Glutamatergic neuron (in vitro differentiated cells): ENCODE measurements at places on chromosomes 2 and 18.

- no peak for DNase-seq
Measured at GRCh38 chr2:60485550-60485949, 67.9 kb downstream of the BCL11A start.

- peak; percentile 46 for DNase-seq
Measured at GRCh38 chr2:289362-290089, 1.6 kb upstream of the ALKAL2 start.

DNA sequence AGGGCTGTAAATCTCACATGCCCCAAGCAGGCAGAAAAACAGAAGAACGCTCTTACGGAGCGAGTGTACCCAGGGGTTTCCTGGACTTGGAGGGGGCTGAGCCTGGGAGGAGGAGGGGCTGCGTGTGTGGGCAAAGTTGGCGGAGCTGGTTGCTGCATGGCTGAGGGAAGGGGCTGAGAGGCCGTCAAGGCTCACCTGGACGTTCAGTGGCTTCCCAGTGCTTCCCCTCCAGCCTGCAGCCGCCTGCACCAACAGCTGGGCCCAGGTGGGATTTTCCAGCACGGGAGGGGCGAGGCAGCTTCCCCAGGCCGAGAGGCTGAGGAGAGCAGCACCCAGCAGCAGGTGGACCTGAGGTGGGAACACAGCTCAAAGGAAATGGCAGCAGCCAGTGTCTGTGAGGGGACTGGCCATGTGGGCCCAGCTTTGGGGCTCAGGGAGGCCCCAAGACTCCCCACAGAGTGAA, 70.6 kb upstream of the CTDP1 start:
- DNase-seq: peak; percentile 11

DNA sequence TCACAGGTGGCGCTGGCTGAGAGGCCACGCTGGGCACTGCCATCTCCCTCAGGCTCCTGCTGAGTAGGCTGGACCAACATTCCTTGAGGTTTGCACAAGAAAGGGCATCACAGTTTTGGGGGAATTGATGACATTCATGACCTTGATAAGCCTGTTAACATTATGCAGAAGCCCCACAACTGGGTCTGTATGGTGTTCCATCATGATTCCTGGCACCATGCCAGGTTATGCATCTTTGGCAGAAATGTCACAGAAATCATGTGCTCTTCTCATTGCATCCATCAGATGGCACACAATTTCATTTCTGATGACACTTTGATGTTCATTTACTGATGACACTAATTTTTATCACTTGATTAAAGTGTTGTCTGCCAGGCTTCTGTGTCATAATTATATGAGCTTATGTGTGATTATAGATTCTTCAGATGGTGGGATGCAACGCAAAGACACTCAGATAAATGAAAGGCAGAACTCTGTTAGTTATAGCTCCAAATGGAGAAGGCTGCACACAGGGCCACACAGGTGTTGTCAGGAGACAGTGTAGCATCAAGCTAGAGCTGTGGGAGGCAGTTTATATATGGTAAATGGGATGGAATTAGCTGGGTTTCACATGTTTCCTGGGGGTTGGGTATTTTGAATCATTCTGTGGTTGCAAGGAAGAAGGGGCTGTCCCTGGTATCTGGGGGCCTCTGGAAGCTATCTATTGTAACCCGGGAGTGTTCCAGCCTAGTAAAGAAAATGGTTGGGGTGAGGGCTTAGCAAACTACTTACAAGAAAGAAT, 191.3 kb downstream of the SLC39A10 start:
- DNase-seq: no peak

- DNase-seq: no peak
Measured at GRCh38 chr18:34932792-34933466, 108.3 kb upstream of the MAPRE2 start.

DNA sequence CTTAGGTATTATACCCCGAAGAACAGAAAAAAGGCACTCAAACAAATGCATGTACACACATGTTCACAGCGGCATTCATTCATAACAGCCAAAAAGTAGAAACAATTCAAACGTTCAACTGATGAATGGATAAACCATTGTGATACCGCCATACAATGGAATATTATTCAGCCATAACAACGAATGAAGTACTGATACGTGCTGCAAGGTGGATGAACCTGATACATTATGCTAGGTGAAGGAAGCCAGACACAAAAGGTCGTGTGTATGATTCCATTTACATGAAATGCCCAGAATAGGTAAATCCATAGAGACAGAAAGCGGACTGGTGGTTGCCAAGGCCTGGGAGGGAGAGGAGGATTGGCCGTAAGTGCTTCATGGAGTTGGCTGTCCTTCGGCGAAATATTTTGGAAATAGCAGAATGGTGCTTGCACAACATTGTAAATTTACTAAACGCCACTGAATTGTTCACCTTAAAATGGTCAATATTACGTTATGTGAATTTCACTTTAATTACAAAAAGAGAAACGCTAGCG, 750 bp upstream of the RMP24 start:
- DNase-seq: no peak

- DNase-seq: no peak
Measured at GRCh38 chr2:30113617-30114293, 33.1 kb upstream of the YPEL5 start.

DNA sequence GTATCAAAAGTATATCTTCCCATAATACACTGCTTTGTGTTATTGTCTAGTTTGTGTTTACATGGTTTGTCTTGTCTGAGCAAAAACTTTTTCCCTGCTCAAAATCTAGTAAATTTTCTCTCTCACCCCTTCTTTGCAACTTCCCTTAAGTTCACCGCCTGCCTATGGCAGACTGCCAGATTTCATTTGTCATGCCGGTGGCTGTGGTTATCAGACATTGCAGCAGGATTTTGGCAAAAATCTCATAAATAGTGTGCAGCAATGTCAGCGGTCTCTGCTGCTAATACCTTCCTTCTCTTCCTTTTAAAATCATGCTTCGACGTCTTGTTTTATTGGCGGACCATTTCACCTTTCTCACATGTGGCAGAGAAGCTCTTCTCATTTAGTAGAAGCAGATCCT, 45.6 kb upstream of the TMEM178A start:
- DNase-seq: no peak

DNA sequence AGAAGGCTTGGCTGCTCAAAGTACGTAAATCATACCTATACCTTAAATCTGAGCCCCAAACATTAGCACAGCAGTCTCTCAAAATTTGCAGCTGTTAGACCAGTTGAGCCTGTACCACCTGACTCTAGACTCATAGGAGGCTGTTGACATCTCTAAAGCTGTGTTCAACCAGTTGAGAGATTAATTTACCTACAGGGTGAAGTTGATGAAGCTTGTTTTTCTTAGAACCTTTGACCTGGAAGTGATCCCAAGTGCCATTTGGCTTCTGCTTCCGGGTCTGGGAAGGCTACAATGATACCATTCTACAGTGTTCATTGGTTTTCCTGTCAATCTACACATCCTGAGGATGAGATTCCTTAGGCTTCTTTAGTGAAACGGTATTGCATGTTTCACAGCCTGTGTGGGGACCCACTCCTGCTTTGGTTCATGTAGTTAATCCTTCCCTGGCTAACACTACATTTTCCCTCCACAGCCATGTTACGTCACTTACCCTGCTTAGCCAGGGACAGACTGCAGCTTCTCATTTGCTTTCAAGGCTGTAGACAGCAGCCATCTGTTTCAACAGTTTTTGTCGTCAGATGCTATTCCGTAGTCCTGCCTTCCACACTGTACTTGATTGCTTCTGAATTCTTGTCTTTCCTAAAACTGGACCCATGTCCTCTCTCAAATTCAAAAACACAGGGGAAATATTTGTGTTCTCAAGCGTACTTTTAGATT, 4.7 kb upstream of the IL1RL2 start:
- DNase-seq: no peak

- DNase-seq: no peak
Measured at GRCh38 chr18:79384151-79384807, 11.5 kb upstream of the NFATC1 start.

DNA sequence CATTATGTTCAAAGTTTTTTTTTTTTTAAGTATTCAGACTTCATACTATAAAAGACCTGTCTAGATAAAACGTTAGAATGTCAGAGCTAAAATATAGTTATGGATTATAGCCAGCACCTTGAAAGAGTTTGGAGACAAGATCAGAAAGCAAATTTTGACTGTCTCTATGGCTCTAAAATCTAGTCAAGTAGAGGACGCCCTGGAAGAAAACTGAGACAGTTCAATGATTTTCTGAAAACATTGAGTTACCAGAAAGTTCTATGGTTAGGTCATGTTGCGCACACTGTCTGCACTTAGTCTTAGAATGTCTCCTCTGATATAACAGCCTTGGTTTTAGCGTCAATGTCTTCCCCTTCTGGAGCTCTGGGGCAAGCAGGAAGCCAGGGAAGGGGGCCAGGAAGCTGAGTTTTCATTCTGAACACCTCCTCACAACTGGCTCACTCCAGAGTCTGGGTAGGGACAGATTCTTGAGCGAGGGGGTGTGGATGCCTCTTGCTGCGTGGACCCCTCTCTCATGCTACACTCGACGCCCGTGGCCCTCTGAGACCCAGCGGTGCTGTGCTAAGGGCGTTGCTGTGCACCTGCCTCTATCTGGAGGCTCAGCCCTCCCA, 99.5 kb downstream of the RNF144A start:
- no peak for DNase-seq

DNA sequence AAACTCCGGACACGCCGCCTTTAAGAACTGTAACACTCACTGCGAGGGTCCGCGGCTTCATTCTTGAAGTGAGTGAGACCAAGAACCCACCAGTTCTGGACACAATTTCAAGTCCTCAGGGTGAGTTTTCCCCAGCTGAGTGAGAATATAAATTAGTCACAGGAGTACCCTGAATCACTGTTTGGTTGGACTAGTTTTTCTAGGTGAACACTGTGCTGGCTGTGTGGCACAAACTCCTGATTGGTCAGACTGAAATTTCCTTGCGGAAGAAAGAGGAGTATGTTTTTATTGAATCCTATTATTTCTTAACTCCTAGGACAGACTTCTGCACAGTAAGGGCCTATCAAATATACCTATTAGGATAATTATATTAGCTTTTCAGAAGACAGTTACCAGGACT, 288.1 kb upstream of the UBE2E3 start:
- no peak for DNase-seq

DNA sequence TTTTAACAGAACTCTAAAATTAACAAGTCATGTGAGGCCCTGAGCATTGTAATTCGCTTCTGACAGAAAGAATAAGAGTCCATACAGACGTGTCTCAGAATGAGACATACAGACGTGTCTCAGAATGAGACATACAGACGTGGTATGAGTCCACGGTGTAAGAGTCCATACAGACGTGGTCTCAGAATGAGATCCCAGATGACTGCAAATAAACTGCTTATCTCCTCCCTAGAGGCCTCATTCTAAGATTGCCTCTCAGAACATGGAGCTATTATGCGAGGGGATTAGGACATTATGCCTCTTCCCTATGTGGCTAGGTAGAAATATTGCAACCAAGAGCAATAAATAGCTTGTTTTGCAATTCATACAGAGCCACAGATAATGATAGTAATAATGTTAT, 63.9 kb downstream of the NEB start:
- no peak for DNase-seq

DNA sequence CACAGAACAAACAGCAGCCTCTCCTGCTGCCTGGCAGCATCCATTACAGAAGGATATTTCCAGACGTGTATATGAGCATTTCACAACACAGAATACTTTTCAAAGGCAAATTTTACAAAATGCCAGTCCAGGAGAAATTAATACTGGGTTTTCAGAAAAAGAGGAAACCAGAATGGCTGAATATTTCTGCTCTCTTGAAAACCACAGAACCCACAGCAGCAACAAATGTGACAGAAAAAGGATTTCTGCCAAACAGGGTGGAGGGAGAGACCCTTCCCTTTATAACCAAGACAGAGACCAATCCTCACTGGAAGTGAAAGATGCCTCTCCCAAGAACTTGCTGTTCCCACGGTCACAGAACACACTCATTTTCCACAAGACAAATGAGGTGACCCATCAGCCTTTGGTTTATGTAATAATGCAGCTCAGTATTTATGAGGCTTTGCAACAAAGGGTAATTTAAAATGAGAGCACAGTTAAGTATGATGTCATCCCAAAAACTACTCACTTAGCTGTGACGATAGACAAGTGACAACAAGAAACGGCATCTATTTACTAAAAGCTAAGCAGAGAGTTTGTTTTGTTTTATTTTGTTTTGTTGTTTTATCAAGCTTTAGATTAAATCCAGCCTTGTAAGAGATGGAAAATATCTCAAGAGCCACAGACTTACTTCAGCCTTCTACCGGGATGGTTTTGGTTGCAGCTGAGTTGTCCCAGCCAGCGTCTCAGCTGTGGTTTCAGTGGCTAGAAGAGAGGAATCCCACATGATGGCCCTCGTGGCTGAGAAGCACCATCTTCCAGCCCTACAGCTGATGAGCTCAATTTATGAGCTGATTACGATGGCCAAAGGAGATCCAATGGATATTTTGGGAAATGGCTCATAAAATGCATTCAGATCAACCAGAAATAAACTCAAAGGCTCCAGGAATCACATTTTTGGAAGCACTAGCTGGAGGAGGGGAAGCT, 249.3 kb upstream of the AGAP1 start:
- DNase-seq: no peak

GRCh38 chr2:232368311-232368731, 10.2 kb upstream of the ALPP start:
- DNase-seq: no peak

DNA sequence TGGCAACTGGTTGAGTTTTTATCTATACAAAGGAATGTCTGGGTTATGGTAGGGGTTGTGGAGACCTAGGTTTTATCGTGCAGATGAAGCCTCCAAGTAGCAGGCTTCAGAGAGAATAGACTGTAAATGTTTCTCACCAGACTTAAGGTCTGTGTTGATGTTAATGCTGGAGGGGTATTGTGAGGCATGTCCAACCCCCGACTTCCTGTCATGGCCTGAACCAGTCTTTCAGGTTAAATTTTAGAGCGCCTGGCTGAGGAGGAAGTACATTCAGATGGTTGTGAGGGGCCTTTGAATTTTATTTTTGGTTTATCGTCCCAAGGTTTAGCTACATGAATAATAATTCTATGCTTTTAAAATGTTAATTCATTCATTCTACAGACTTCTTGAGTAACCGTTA, 435.1 kb downstream of the DLGAP1 start:
- DNase-seq: no peak

DNA sequence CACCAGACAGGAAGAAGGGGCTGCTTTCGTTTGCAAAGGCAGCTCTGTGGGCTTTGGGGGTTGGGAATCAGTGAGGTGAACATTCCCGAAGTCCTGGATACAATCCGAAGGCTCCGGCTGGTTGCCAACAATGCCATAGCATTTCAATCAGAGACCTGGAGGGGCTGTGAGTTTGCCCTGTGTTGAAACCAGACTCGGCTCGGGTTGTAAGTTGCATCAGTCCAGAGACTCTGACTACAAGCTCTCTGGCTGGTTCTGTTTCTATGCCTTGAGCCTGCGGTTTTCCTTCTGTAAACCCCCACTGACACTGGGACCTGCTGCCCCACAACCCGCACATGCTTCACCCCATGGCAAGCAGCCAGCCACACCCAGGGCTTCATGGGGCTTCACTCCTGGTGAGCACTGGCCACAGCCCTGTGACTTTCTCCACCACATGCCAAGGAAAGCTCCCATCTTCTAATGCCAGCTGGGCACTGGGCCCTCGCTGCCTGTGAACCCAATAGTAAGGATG, 85.7 kb upstream of the ODC1 start:
- DNase-seq: no peak
